ENCODE measurements at places on chromosomes 5 and 9.

DNA sequence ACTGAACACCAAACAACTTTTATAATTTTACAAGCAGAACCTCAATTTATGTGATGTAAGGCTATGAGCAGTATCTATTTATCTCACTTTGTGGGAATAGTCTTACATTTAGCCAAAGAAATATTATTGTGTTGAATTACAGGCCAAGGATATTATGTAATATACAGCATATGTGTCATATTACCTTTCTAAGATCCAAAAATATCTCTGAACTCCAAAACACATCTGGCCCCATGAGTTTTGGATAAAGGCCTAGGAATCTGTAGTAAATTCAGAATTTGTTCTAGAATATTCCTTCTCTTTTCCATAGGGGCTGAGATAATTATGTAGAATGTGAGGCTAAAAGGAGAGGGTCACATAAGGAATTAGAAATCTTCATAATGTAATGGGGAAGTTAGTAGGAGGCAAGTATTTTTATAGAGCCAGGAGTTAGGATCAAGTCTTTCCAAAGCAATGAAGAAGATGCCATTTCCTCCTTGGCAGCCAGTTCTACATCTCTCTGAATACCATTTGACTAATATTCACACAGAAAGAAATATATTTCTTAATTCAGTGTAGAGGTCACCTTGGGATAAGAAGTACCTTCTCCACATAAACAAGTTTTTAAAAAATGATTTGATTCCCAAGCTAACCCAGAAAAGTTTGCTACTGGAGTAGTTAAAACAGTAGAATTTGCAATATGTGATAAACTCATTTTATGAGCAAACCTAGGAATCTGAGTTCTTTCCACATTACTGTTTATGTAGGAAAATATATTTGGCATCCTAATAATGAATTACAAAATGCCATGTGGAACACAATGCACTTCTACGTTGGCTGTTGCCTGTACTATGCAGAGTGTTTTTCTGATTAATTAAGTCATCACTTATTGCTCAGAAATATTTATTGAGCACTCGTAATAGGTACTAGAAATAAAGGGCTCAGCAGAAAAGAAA is 20.3 kb upstream of the GRAMD2B start:
- no peak for DNase-seq

DNA sequence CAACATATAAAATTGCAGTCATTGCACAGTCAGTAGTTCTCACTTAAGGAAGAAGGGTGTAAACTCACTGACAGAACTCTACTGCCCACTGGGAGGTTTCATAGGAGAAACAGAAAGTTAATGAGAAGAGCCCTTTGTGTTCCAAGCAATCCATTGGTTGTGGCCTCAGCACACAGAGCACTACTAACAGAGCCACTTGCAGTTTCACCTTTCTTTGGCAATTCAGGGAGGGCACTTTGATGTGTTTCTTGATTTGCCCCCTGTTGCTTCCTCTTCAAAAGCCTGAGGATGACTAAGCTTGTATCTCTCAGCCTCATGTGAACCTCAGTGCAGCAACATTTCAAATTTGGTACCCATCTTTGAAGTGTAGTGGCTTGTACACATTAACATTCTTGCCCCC is 409.4 kb downstream of the DMRTA1 start:
- no peak for DNase-seq

GRCh38 chr5:120532835-120533234 is 68.7 kb downstream of the PRR16 start:
- no peak for DNase-seq

- no peak for DNase-seq
Observed at GRCh38 chr5:150307617-150308426, 5.1 kb upstream of the ARSI start.

DNA sequence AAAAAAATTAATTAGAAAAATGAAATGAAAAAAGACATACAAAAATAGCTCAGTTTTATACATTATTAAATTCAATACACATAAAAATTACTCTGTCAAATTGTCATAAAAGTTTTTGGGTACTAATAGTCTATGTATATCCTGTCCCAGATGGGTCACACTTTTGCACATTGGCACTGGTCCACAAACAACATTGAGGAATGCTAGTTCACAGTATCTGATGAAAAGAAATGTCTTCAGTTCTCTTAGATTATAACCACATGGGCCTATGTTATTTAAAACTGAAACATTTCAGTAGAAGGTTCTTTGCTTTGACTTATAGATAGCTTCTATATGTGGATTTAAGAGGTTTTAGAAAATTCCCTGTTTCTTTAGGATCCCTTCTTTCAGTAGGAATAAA is 39.8 kb downstream of the LNPEP start:
- DNase-seq = no peak

DNA sequence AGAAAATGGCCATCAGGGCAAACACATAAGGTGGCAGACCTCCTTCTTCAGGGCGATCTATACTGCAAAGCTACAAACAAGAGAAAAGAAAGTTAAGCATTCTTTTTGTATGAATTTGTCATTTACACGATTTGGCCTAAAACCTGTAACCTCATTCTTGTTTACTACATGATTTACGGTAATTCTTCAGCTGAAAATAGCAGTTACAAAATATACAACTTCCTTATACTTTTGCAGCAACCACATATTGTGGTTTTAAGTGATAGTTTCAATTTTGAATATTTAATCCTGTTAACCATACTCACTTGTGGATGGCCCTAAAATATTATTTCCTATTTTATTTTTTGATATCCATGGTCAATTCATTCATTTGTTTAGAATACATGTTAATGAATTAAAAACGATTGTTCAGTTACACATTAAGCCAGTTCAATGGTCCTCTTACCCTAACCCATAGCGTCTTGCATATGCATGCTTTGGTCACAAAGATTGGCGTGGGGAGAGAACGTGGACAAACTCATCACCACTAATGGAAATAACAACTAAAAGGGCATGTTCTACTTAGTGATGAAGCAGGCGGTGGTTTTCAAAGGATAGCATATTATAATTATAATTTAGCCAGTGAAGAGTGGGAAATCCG is 16.6 kb downstream of the TUT7 start:
- DNase-seq = no peak

- no peak for DNase-seq
Observed at GRCh38 chr5:34051374-34051980, 8.5 kb upstream of the C1QTNF3 start.

DNA sequence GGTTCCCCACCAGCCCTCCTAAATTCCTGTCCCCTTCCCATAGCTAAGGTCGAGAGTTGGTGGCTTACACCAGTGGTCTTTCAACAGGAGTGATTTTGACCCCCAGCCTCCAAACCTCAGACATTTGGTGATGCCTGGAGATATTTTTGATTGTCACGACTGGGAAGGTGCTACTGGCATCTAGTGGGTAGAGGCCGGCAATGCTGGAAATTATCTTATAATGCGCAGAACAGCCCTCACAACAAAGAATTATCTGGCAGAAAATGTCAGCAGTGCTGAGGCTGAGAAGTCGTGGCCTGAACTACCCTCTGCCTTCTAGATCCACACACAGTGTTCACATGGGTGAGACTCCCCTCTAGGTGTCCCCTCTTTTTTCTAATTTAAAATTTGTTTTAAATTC is 69.6 kb downstream of the IL31RA start:
- no peak for DNase-seq

DNA sequence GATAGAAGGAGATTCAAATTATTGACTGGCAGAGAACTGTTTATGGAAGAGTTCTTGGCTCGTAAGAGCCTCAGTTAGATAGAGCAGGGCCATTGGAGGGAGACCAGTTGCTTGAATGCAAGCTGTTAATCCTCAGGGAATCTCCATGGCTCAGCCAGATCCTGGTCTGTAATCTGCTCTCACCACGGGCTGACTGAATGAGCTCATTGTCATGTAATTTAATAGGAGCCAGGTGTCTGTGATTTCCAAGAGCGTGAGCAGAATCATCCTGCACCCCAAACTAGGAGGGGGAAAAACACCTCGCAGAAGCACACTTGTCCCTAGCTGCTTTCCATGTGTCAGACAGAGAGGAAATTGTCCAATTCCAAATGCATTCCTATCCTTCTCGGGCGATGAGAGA is 19.1 kb upstream of the KCNMB1 start:
- DNase-seq = no peak

DNA sequence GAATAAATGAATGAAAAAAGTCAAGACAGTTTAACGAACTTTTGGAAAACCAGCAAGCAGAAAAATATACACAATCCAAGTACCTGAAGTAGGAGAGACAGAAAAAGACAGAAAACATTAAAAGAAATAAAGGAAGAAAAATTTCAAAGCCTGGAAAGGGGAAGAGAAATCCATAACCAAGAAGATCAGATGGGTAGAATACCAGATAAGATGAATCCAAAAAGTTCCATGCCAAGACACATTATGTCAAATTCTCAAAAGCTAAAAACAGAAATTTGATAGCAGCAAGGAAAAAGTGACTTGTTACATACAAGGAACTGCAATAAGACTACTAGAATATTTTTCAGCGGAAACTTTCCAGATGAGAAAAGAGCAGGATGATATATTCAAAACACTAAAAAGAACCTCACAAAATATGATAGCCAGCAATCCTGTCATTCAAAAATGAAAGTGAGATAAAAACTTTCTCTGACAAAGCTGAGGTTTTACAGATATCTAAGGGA is 7.6 kb upstream of the ZNF300 start:
- DNase-seq = no peak

- no peak for DNase-seq
Observed at GRCh38 chr5:133354323-133355185, 257.8 kb downstream of the FSTL4 start.

DNA sequence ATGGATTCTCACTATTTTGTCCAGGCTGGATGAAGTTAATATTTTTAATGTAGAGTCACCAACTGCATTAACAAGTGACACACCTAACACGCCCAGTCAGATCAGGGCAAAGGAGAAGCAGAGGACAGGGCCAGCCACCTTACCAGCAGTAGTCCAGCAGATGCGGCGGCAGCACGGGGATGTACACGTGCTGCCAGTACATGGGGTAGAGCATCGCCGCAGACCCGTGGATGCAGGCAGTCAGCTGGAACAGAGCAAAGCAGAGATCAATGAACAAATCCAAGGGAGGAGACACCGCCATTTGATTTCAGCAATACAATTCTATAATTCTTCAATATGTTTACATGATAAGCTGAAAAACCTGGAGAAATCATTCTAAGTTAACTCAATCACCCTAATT is 274.2 kb downstream of the CRB2 start:
- DNase-seq = no peak

DNA sequence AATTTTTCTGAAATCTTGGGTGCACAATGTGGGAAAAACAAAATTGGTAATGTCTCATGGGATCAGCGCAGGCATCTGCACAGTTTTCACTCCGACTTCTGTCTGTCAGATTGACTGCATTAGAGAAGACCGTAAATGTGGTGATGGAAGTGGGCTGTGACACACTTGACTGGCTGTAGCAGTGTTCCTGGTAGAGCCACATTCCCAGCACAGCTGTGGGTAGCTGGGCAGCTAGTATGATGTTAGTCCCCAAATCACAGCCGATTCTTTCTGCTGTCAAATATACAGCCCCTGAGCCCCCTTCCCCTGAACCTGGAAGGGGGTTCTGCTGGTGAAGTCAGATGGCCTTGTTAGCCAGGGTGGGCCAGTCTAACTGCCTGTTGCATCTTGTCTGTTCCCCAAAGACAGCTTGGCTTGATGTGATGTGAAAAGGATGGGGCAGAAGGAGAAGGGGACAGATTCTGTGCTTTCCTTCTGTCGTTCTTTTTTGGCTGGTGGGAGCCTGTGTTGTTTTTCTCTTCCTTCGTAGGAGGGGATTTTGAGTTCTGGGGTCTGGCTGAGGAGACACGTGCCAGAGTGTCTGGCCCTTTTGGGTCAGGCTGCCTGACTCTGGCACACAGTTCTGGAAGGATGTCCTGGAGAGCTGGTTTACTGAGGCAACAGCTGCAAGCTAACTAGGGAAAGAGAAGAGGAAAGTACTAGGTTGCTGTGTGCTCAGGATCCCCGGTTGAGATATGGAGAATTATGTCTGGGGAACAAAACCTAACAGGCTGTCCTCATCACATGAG is 66.4 kb upstream of the SPRY4 start:
- DNase-seq = no peak

GRCh38 chr5:129857116-129857515 is 47.1 kb upstream of the CHSY3 start:
- no peak for DNase-seq

GRCh38 chr5:159928122-159928909 is 12.0 kb downstream of the ADRA1B start:
- no peak for DNase-seq

- DNase-seq = no peak
Observed at GRCh38 chr5:97046270-97046982, 96.0 kb downstream of the LIX1 start.

DNA sequence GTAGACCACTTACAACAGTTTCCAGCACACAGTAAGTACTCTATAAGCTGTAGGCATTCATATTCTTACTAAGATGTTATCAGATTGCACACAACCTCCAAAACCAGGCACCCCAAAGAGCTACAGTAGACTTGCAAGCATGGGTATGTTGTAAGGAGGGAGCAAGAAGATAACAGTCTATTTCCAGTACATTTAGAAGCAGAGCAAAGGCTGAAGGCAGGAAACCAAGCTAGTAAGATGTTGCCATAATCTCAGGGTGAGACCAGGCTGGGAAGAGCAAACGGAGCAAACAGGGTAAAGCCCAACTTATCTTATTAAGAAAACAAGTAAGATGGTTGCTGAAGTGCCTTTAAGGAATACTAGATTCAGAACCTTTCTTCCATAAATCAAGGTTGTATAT is 161.1 kb downstream of the GLIS3 start:
- no peak for DNase-seq

GRCh38 chr5:53166183-53166495 is 56.6 kb upstream of the MOCS2 start:
- no peak for DNase-seq

- DNase-seq = no peak
Observed at GRCh38 chr5:126462239-126463014, 39.2 kb downstream of the GRAMD2B start.
